ENCODE measurements at places on chromosomes 3 and 15.

DNA sequence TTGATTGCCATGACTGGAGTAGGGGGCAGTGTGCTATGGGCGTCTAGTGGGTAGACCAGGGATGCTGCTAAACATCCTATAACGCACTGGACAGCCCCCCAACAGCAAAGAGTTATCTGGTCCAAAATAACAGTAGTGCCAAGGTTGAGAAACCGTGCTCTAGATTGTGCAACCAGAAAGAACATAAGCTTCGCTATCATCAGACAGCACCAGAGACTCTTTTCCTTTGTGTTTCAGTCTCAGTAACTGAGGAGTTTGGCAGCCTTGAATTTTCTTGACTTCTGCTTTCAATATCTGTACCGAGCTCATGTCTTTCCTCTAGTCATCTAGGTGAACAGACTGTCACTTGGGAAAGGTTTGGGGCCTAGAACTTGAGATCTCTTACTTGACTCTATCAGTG lies 8.8 kb downstream of the ARID3B start:
- no peak for DNase-seq

- peak; percentile 20 for DNase-seq
Observed at GRCh38 chr15:45921376-45921775, 286.5 kb downstream of the SQOR start.

DNA sequence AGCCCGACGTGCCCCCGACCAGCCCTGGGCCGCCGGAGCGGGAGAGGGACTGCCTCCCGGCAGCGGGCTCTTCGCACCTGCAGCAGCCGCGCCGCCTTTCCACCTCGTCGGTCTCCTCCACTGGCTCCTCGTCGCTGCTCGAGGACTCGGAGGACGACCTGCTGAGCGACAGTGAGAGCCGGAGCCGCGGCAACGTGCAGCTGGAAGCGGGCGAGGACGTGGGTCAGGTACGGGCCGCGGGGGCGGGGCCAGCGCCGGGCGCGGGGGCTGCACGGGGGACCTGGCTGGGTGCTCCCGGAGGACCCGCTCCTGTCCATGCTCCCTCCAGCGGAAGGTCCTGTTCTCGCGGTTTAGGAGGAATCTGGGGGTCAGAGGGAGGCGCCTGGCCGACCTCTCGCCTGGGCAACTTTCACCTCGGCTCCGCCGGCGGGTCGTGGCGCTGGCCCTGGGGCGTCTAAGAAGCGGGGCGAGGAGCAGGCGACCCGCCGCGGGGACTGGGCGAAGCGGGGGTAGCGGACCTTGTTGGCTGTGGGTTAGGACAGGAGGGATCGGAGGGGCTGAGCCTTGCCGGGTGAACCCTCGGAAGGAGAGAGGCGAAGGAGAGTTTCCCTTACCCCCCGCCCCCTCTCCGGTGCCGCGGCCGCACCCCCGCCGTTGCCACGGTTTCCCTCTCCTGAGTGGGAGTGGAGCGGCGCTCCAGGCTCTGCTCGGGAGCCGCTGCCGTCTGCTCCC lies 682 bp downstream of the ITPKA start:
- no peak for DNase-seq

GRCh38 chr3:131233900-131234668 lies 147.5 kb upstream of the NUDT16 start:
- no peak for DNase-seq

GRCh38 chr15:40248006-40248783 lies 9.3 kb downstream of the PAK6 start:
- no peak for DNase-seq

GRCh38 chr3:14318646-14319045 lies 83.8 kb upstream of the SLC6A6 start:
- DNase-seq: no peak

GRCh38 chr15:81080996-81081395 lies 53.1 kb upstream of the CFAP161 start:
- DNase-seq: no peak

- DNase-seq: no peak
Observed at GRCh38 chr15:79606831-79607355, 174.8 kb downstream of the MINAR1 start.

DNA sequence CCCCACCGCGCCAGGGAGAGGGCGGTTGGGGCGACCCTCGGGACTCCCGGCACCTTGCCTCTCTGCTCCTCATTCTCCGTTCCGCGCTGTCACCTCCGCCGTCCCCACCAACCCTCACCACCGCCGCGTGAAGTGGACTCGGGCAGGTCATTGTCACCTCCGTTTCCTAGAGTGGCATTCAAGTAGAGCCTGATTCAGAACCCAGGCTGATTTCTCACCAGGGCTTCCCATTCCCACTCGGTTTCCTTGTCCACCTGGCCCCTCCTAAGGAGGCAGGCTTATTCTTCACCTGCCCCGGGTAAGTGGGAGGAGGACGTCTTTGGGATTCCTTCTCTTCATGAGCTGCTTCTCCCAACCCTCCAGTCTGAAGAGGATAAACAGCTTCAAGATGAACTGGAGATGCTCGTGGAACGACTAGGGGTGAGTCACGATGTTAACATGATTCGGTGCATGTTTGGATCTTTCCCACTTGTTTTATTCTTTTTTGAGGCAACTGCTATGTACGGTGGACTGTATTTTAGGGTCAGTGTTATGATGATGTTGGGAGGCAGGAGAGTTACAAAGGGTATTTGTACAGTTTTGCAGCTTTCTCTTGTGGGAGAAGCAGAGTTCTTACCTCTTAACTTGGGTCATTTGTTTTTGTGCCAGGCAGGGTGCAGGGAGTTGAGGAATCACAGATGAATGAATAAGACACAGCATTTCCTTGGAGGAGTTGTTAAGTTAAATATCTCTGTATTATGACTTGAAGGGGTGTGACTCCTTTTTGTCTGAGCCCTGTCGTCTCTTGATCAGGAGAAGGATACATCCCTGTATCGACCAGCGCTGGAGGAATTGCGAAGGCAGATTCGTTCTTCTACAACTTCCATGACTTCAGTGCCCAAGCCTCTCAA lies 692 bp downstream of the PSMD2 start:
- DNase-seq: no peak

DNA sequence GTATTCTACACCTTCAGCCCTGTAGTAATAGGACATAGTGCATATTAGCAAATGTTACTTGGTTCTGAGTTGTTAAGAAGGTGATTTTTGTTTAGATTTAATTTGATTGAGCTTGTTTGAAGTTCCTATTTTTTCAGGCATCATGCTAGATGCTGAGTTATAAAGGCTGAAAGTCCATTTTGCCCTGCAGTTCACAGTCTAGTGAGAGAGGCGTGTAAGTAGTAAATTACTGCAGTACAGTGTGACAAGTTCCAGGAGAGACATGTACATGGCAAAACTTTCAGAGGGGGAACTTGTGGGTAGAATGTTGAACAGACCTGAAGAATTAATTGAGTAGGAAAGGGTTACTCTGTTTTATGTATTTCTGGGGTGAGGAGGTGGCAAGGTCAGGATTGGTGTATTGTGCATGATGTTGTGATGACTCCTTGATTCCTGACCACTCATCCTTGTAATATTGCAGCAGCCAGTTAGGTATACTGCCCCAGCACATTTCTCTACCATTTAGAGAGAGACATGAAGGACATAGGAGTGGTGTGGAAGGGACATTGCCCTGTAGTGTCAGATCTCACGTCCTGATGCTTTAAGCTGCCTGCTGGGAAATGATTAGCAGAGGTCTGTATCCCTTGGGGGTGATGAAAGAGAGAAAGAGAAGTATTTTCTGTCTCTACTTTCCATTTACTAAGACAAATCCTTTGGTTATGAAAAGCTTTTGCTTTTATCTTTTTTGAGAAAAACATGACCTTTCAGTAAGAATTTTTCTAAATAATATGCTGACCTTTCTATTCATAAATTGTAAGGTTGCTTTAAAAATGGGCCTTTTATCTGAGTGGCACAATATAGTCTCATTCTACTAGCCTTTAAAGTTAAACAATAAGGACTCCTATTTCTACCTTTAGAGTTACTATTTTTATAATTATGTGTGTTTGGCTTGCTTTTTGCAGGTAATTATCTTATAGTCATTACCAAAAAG lies 16.9 kb downstream of the SACM1L start:
- no peak for DNase-seq

DNA sequence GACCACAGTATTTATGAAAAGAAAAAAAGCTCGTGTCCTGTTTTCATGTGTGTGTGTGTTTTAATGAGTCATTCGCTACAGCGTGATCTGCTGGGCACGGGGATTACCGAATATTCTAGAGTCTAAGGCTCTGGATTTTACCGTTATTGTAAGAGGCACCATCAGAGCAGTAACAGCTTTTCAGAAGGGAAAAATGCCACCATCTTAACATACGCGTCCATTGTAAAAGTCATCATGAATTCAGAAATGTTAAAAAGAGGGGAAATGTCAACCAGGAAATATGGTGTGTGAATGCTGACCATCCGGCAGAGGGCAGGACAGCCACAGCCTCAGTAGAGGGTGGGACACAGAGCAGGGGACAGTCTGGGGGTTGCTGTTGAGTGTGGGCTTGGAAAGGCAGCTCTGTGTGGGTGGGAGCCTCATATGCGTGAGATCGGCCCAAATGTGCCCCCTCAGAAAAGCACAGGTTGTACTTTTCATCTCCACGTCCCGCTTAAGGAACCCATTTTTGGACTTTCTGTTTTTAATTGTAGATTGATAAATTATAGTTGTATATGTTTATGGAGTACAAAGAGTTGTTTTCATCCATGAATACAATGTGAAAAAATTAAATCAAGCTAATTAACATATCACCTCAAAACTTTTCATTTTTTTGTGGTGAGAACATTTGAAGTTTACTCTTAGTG lies 69.6 kb downstream of the ASB7 start:
- DNase-seq: no peak

DNA sequence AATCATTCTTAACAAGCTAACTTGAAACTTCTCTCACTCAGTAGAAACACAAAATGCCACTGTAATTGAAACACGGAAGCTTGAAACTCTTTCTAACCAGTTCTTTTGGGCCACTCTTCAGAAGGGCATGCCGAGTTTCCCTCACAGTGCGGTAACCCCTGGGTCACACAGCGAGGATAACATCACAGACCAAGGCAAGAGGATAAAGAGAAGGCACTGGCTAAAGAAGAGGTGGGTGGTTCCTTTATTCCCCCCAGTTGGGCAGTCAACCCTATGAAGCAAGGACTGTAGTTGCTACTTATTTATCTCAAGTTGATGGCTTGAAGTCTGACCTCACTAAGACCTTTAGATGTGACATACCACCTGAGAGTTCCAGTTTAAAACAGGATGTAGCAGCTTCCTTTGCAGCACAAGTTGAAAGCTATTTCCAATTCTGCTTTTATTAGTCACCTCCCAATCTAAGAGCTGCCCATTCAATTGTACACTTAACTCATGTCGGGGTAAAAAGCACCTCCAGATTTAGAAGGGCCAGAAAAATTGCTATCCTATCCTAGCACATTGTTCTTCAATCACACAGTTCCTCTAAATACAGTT lies 272.4 kb downstream of the TIGIT start:
- no peak for DNase-seq

DNA sequence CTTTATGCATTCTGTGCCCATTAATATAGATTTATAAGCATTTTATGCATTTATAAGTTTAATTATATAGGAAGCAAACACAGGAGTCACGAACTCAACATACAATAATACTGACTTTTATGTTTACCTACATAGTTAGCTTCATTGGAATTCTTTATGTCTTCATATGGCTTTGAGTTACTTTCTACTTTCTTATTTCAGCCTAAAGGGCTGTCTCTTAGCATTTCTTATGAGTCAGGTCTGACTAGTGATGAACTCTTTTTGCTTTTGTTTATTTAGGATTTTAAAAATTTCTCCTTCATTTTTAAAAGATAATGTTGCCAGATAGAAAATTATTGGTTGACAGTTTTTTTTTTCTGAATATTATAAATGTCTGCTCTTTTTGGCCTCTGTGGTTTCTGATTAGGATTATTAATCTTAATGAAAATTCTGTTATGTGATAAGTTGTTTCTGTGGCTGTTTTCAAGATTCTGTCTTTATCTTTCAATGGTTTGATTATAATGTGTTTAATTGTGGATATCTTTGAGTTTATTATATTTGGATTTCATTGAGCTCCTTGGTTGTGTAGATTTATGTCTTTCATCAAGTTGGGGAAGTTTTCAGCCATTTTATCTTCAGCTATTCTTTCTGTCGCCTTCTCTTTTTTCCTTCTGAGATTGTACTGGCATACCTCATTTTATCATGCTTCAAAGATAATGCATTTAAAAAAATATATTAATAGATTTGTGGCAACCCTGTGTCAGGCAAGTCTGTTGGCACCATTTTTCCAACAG lies 54.3 kb downstream of the ATP2C1 start:
- no peak for DNase-seq

DNA sequence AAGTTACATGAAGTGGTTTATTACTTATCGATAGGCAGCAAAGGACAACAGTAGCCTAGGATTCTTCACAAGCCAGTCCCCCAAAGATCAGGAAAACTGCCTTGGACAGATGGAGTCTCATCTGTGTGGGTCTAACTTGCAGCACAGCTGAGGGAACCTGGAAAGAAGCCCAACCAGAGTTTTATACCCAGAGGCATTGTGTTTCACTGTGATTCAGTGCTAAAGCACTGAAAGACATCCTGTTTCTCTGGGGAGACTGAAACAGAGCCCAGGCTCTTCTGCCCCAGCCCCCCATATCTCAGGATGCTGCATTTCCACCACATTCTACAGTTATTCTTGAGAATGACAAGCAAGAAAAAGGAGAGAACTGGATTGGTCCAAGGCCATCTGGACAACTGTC lies 48.2 kb upstream of the PYDC2 start:
- DNase-seq: no peak

DNA sequence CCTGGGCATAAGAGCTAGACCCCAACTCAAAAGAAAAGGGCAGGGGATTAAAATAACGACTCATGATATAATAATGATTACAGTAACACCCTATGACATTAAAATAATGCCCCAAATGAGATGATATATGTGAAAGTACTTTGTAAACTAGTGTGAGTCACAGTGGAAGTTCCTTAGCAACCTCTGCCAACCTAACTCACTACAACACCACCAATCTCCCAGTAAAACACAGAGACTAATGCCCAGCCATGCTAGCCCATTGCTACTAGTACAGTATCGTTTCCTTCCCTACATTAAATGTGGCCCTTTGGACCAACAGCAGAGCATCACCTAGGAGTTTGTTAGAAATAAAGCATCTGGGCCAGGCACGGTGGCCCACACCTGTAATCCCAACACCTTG lies 11.2 kb upstream of the ADAMTS7 start:
- DNase-seq: no peak

DNA sequence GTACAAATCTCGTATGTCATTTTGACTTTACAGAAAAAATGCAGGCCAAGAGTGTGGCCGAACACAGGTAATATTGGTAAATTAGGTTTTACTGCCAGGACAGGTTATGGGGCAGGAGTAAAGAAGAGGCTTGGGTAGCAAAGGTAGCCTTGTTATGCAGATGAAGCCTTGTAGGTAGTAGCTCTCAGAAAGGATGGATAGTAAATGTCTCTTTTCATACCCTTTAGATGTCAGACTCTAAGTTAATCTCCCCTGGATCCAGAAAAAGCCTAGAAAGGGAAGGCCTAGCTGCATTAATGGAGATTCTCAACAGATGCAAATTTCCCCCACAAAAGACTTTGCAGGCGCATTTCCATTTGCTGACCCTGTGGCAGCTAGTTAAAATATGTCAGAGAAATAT lies 1445.1 kb upstream of the CADM2 start:
- no peak for DNase-seq
